ENCODE measurements at places on chromosomes 16 and 17. TPM values are rescaled to one million over a fixed set of nuclear protein-coding genes. Genes with fewer than 3 reads are reported as not detected.
A peak's percentile ranks its signal among the peaks of the same experiment; 100 is the strongest.

The KRT32 gene
- not detected for total RNA-seq

DNA sequence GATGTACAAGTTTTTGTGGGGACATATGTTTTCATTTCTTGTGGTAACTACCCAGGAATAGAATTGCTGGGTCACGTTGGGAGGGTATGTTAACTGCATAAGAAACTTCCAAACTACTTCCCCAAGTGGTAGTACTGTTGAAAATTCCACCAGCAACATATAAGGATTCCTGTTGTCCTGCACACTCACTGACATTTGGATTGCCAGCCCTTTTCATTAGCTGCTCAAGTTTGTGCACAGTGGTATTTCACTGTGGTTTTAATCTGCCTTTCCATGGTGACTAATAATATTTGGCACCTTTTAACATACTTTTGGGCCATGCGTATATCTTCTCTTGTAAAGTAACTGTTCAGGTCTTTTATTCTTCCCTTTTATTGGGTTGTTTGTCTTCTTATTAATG is 103.3 kb downstream of the GNAO1 start:
- H3K4me3 ChIP-seq = no peak overlapping the region
- no peaks in the 10 kb centered on the region for H3K36me3 ChIP-seq
- no peaks in the 10 kb centered on the region for H3K27me3 ChIP-seq
- no peak for DNase-seq
- no peak overlapping the region for H3K27ac ChIP-seq

DNA sequence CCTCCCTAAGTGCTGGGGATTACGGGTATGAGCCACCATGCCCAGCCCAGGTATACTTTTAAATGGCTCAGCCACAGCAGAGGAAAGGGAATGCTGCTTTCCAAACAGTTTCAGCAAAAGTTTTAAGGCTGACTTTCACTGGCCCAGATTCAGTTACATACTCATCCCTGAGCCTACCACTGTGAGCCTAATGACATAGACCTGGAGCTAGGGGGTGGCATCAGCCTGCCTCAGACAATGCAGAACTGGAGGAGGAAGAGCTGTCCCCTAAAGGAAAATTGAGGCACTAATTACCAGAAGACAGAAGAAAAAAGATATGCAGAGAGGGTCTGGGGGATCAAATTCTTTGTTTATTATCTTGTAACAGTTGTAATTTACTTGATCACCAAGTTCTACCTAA is 43.9 kb downstream of the HS3ST4 start:
- H3K27ac ChIP-seq = no peak overlapping the region
- no peaks in the 10 kb centered on the region for H3K4me1 ChIP-seq
- H3K36me3 ChIP-seq = no peaks in the 10 kb centered on the region
- no peaks in the 10 kb centered on the region for H3K27me3 ChIP-seq

GRCh38 chr16:19093631-19094541 is 19.9 kb upstream of the ITPRIPL2 start:
- H3K4me1 ChIP-seq = no peaks in the 10 kb centered on the region
- H3K27ac ChIP-seq = no peak overlapping the region
- no peaks in the 10 kb centered on the region for H3K36me3 ChIP-seq
- no peak overlapping the region for H3K4me3 ChIP-seq
- DNase-seq = no peak
- no peaks in the 10 kb centered on the region for H3K27me3 ChIP-seq

The HS3ST2 gene
- total RNA-seq = not detected

GRCh38 chr17:70242781-70243437 is 73.6 kb downstream of the KCNJ2 start:
- no peaks in the 10 kb centered on the region for H3K4me1 ChIP-seq
- H3K36me3 ChIP-seq = no peaks in the 10 kb centered on the region

The OTOP3 gene
- not detected for total RNA-seq

GRCh38 chr16:56013962-56014552 is 138.9 kb upstream of the CES5A start:
- H3K27me3 ChIP-seq = peaks cover 20% of the 10 kb centered on the region
- no peak overlapping the region for H3K27ac ChIP-seq
- no peaks in the 10 kb centered on the region for H3K4me1 ChIP-seq
- no peaks in the 10 kb centered on the region for H3K36me3 ChIP-seq
- peak; percentile 89 for DNase-seq

- peak; percentile 50 for DNase-seq
- H3K36me3 ChIP-seq = peaks cover 7% of the 10 kb centered on the region
- peaks cover 25% of the 10 kb centered on the region for H3K4me1 ChIP-seq
- no peak overlapping the region for H3K4me3 ChIP-seq
- peak overlapping the region; percentile 85 for H3K27ac ChIP-seq
These were observed 18.4 kb downstream of the GPR179 start for GRCh38 chr17:38325221-38325851.

DNA sequence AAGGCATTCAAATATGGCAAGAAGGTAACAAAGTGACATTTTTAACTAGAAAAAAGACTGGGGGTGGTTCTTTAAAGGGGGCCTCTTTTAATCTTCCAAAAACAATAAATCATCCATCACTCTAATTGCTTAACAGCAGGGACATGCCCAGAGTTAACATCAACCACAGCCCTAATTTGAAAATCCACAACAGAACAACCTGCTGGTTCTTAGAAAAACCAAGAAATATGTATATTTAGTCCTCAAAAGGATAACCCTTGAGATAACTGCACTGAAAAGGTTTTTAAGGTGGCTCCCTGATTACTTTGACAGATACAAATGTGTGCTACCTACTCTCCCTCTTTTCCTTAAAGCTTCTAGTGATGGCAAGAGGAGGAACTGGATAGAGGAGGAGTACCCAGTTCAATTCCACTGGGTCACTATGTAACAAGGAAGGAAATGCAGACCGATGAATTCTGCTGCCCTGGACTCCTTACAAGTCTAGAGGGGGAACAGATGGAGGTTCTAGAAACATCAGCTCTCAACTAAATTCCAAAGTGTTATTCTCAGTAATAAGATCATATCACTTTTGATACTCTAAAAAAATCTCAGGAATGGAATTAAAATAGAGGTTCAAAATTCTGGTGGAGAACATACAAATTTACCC is 54.3 kb downstream of the N4BP1 start:
- no peak for DNase-seq
- H3K36me3 ChIP-seq = peaks cover 20% of the 10 kb centered on the region
- no peaks in the 10 kb centered on the region for H3K27me3 ChIP-seq
- H3K4me3 ChIP-seq = no peak overlapping the region

- H3K27ac ChIP-seq = no peak overlapping the region
- no peaks in the 10 kb centered on the region for H3K4me1 ChIP-seq
- DNase-seq = no peak
- H3K27me3 ChIP-seq = no peaks in the 10 kb centered on the region
- no peaks in the 10 kb centered on the region for H3K36me3 ChIP-seq
These were observed 29.1 kb upstream of the TNS4 start for GRCh38 chr17:40530531-40530994.

GRCh38 chr16:2486645-2487516 is 12.0 kb downstream of the TBC1D24 start:
- no peaks in the 10 kb centered on the region for H3K27me3 ChIP-seq
- peak; percentile 52 for DNase-seq
- H3K36me3 ChIP-seq = no peaks in the 10 kb centered on the region
- no peaks in the 10 kb centered on the region for H3K4me1 ChIP-seq

The LGALS9B gene
- not detected for total RNA-seq

DNA sequence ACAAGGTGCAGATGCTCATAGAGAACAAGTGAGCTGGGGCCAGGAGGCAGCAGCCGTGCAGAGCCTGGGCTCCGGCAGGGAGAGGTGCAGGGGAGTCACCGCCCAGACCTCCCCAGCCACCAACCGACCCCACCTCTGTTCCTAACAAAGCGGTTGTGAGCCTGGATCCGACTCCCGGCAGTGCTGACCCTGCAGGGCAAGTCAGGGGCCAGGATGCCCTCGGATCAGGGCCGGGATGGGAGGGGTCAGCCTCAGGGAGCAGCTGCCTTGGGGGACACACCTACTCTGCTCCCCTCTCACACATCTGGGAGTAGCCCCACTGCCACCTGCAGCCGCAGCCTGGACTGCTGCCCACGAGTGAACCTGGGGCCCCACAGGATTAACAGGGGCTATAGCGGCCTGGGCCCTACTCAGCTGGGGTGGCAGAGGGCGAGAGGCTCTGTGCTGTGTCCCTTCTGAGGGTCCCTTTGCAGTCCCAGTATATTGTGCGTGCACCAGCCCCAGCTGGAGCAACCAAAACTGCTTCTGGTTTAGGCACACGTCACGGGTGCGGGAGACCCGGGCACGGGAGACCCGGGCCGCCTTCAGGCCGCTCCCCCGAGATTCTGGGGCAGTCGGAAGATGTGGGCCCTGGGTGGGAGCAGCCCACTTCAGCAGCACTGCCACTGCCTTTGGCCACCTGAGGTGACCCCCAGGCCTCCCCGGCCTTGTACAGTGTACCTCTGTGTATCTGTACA is 21.2 kb downstream of the MNT start:
- no peak overlapping the region for H3K4me3 ChIP-seq
- no peaks in the 10 kb centered on the region for H3K27me3 ChIP-seq
- no peak for DNase-seq
- no peak overlapping the region for H3K27ac ChIP-seq

The TPSB2 gene
- total RNA-seq = not detected

DNA sequence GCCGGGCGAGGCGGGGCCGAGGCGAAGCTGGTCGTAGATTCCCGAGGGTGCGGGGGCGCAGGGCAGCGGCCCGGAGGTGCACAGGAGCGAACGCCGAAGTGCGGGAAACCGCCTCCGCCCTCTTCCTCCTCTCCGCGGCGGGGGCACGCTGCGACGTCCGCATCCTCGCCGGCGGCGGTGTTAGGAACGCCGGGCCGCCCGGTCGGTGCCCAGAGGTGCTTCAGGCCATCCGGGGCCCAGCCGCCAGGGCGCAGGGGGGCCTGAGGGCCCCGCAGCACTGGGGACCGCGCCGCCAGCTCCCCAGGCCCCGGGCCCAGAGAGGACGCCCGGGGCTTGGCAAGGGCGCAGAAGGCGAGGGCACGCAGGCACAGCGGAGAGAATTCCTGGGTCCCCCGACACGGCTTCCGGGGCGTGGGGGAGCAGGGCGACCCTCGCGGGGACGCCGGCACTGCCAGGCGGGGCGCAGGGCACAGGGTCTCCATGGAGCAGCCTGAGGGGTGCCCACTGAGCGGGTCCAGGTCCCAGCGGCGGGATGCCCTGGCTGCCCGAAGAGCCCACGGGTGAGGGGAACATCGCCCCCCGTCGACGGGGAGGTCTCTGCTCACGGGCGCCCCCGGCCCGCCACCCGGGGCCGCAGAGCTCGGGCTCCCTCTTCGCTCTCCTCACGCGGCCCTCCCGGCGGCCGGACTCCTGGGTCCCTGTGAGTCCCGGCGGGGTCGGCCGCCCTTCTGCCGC is 576 bp downstream of the EPOP start:
- peaks cover 36% of the 10 kb centered on the region for H3K4me1 ChIP-seq
- H3K36me3 ChIP-seq = no peaks in the 10 kb centered on the region
- H3K4me3 ChIP-seq = peak overlapping the region; percentile 72
- peak; percentile 65 for DNase-seq
- H3K27me3 ChIP-seq = peaks cover 81% of the 10 kb centered on the region
- H3K27ac ChIP-seq = no peak overlapping the region

- H3K4me1 ChIP-seq = peaks cover 45% of the 10 kb centered on the region
- peaks cover 4% of the 10 kb centered on the region for H3K36me3 ChIP-seq
- peak overlapping the region; percentile 86 for H3K27ac ChIP-seq
- H3K4me3 ChIP-seq = no peak overlapping the region
- peak; percentile 65 for DNase-seq
These were observed 918.1 kb upstream of the CDH8 start for GRCh38 chr16:62954144-62955032.

The UTS2R gene
- 0.46 TPM for total RNA-seq

GRCh38 chr16:8070506-8070905 is 519.8 kb downstream of the TMEM114 start:
- no peaks in the 10 kb centered on the region for H3K27me3 ChIP-seq
- H3K4me3 ChIP-seq = no peak overlapping the region
- no peak for DNase-seq
- no peaks in the 10 kb centered on the region for H3K36me3 ChIP-seq
- H3K27ac ChIP-seq = no peak overlapping the region
- no peaks in the 10 kb centered on the region for H3K4me1 ChIP-seq

The TMC8 gene
- total RNA-seq = not detected

GRCh38 chr17:3514873-3515272 is 39.1 kb downstream of the ASPA start:
- H3K36me3 ChIP-seq = no peaks in the 10 kb centered on the region
- H3K4me1 ChIP-seq = peaks cover 29% of the 10 kb centered on the region
- no peak overlapping the region for H3K4me3 ChIP-seq
- H3K27me3 ChIP-seq = peaks cover 8% of the 10 kb centered on the region
- no peak for DNase-seq

DNA sequence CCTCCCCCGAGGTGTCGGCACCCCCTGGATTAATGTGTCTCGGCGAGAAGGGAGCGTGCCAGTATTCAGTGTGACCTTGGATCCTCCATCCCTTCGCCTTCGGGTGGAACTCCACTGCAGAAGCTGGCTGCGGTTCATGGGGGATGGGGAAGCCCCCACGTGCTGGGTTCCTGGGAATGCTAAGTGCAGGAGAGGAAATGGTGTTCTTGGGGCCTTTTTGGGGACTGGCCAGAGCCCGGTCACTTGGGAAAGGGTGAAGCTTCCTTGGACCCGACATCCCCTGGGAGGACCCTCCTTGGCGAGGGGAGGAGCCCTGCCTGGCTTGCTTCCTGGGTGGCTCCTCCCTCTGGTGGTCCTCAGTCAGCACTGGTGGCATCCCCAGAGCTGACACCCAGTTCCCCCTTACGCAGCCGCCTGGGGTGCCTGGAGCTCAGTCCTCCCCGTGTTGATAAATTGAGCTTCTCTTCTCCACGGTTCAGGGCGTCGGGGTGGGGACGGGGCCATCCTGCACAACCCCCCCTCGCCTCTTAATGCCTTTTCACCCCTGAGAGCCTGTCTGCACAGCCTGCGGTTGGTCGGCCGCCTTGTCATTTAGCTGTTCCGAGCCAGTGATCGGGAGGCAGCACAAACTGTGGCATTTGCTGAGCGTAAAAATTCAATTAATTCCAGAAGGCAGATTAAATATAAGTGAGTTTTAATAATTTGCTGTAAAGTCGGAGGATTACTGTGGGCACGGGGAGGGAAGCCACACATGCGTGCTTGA is 30.7 kb upstream of the GSE1 start:
- H3K4me1 ChIP-seq = peaks cover 92% of the 10 kb centered on the region
- no peaks in the 10 kb centered on the region for H3K36me3 ChIP-seq
- peaks cover 22% of the 10 kb centered on the region for H3K27me3 ChIP-seq
- no peak overlapping the region for H3K4me3 ChIP-seq
- DNase-seq = no peak
- H3K27ac ChIP-seq = no peak overlapping the region

GRCh38 chr17:16304830-16305229 is 48.4 kb downstream of the CENPV start:
- no peaks in the 10 kb centered on the region for H3K36me3 ChIP-seq
- H3K4me1 ChIP-seq = no peaks in the 10 kb centered on the region
- no peak overlapping the region for H3K27ac ChIP-seq
- no peaks in the 10 kb centered on the region for H3K27me3 ChIP-seq

The GRAPL gene
- total RNA-seq = not detected

DNA sequence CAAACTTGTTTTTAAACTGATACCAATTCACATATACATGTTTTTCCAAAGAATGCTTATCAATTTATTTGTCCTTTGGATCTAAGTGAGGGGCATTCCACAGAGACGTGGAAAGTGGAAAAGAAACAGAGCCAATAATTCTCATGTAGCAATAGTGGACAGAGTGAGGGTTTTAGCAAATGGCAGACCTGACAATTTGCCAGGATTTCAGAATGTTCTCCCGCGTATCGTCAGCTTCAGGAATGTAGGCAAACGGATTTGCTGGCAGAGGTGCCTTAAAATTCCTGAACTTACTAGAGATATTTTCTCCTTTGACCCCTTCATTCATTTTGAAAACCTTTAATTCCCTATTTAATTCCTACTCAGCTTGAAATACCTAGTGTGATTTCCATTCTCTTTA is 193.4 kb upstream of the CPHXL start:
- H3K27ac ChIP-seq = no peak overlapping the region
- no peaks in the 10 kb centered on the region for H3K4me1 ChIP-seq
- no peak overlapping the region for H3K4me3 ChIP-seq

GRCh38 chr17:30915833-30916611 is 5.7 kb upstream of the ADAP2 start:
- H3K36me3 ChIP-seq = no peaks in the 10 kb centered on the region
- H3K4me1 ChIP-seq = no peaks in the 10 kb centered on the region
- no peak overlapping the region for H3K4me3 ChIP-seq
- peaks cover 19% of the 10 kb centered on the region for H3K27me3 ChIP-seq
- DNase-seq = no peak

Data from neural progenitor cell (in vitro differentiated cells).